Posterior cingulate gyrus (tissue), 11 donors: ENCODE measurements at places on chromosomes 13 and 19.

DNA sequence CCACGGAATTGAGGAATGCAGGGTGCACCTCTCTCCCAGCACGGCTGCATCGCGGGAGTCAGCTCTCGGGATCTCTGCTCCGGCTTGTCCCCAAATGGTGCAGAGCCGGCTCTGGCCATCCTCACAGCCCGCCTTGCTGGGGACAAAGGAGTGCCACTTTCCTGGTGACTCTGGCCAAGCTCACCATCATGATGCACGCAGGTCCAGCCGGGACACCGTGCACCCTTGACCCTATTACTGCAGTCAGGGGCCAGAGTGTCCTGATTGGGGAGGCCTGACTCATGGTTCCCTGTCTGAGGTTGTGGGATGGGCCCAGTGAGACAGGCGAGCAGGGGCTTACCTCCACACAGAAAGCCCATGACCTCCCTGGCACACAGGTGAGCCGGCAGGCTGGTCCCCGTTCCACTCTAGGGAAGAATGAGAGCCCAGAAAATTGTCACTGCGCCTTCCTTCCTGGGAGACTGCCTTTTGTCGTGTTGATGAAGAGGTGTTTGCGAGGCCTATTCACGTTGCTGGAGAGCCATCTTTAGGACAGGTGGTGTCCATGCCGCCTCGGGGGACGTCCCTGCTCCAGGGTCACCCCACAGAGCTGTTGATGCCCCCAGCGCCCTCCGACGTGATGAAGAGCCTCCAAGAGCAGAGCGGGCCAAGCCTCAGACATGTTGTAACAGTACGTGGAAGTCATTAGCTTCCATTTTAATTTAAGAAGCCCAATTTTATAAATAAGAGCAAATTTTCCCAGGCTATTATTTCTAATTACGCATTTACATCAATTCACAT, 18.5 kb upstream of the VSTM2B start:
- DNase-seq = peak; percentile 14

GRCh38 chr19:41449865-41450178, 6.9 kb downstream of the ERICH4 start:
- DNase-seq = no peak

DNA sequence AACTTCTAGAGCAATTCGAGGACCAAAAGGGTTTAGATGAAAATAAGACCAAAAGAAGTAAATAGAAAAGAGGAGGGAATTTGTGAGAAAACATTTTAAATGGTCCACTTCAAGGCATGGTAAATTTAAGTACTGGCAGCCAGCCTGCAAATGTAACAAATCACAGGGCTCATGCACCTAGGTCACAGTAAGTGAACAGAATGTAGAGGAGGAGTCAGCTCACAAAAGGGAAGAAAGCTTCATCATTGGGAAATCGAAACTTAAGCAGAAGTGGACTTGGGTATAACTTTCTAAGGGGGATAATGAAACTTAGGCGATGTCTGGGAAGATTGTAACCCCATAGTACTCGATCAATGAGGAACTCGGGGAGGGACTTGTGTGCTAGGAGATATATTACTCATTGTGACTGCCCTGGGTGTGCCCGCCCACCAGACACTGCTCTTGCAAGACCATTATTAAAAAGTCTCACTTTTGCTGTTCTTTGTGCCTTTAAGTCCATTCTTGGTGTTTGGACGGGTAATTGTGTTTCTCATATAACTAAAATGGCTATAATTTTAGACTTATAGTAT, 1053.6 kb upstream of the MIR17HG start:
- DNase-seq = no peak

DNA sequence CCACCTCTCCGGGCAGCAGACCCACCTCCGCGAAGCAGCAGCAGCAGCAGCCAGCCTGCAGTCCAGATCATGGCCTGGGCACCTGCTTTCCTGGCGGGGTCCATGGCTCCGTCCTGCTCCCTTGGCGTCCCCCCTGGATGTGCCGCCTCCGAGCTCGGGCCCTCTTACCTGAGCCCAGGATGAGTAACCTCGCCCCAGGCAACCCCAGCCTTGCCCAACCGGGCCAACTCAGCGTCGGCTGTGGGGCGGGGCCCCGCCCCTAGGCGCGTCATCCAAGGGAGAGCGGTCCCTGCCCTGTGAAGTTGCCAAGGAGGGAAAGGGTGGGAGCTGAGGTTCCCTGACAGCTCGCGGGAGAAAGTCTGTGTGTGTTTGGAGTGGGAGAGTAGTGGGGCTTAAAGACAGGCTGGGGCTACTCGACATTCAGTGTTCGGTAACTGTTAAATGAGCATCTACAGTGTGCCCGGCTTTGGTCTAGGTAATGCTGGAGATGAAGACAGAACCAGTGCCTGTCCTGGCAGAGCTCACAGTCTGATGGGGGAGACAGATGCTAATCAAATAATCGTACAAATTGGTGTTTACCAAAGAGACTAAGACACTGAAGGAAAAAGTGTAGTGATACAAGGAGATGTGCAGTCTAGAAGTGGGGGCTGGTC, at the start of gene LYPD3:
Gene LYPD3, minus strand, starts transcription at position 141 of the 653 bp plus-strand sequence. Its CDS starts 37 bp downstream, at position 104.
- no peak for DNase-seq

DNA sequence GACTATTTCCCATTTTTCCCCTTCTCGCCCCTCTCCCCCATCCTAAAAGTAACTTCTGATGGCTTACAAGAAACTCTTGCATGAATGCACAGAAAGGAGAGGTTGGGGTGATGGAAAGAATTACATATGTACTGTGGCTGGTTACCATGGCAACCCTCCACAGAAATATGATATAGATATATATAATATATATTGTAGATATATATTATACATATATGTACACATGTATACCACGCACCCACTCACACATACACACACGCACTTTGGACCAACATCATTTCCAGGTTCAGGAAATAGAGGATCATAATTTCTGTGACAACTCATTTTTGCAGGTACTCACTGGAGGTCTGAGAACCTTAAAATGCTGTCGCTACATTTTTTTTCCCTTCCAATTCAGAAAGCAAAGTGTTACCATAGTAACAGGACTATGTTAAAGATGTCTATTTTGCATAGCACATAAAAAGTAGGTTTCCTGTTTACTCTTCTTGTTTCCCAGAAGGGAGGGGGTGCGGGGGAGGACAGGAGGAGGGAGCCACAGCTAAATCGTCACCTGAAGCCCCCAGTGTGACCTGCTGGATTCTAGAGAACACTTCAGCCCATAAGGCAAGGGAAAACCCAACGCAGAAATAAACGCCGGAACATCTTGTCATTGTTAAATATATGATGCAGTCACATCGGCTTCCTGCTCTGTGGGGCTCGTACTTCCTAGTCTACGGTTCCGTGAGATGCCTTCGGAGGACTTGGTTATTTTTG, 44.7 kb downstream of the EFNB2 start:
- DNase-seq = no peak

- DNase-seq = no peak
These were observed 436.2 kb upstream of the SLITRK5 start for GRCh38 chr13:87234981-87235380.

DNA sequence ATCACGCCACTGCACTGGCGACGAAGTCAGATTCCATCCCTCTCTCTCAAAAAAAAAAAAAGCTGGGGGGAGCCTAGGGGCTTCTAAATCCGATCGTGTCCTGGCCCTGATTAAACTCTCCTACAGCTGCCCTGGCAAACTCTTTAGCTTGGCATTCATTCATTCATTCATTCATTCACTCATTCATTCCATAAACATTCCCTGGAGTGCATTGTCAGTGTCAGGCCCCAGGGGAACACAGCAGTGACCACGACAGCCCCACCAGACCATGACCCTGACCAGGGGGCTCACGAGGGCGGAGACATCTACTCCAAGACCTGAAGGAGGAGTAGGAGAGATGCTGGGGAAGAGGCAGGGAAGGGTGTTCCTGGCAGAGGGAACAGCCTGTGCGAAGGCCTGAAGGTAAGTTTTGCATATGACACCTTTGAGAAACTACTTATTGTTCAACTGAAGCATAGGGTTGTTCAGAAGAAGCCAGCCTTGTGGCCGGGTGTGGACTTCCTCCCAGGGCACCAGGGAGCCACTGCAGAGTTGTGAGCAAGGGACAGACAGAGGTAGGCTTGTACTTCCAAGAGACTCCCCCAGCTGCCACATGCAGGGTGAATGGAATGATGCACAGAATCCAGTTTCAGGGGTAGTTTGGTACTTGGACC, 24.5 kb downstream of the CEACAM16 start:
- DNase-seq = no peak

DNA sequence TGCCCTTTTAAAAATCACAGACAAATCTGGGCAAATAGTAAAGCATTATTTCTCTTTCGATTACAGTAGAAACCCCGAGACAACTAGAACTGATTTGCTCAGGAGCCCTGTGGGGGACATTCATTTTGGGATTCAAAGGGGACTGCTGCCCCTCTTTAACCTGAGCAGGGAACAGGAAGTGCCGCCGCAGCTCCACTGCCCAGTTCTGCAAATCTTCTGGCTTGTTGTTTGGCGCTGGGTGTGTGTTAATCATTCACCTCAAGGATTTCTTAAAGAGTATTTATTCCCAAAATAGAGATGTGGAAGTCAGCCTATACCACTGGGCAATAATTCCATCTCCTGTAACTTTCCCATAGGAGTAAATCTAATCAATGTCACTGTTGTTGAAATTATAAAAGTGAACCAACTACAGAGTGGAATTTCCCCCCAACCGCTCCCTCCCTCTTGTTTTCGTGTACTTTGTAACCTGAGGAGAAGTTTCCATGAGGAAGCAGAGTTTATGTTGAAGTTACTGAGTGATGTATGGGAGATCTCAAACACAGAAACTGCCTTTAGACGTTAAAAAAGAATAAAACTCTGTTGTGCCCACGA, 515.8 kb downstream of the KLF12 start:
- DNase-seq = no peak

DNA sequence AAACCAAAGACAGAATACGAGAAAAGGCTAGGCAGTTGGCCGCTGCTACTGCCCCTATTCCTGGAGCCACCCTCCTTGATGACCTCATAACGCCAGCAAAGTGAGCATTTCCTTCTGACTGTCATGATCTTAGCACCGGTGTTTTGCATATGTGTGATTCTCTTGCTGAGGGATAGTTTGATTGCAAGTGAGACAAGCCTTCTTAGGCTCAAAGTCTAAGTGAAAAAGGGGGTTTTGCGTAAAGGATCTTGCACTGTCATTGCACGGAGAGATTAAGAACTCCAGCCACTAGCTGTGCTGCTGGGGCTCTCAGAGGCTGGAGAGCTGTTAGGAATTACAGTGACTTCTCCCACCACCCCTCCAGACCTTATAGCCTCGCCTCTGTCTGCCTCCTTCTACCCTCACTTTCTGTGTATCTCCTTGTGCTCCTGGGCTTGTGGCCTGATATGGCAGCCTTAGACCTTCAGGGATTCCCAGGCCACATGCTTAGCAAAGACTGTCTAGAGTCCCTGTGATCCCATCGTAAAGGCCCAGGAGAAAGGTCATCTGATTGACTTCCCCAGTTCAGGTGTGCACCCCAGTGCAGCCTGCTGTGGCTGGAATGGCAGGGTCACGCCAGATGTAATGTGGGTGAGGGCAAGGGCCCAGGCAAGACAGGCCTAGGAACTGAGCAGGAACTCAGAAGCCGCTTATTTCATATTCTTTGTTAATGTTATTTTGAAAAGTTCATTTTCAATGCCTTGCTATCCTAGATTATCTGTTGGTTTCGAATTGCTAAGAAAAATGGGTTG, 12.6 kb downstream of the GPATCH1 start:
- DNase-seq = peak; percentile 18

- DNase-seq = no peak
These were observed 10.4 kb upstream of the LCP1 start for GRCh38 chr13:46192412-46192811.

- DNase-seq = no peak
These were observed 7.0 kb upstream of the POMP start for GRCh38 chr13:28651810-28652401.
